ENCODE measurements at places on chromosomes 2 and 18.

DNA sequence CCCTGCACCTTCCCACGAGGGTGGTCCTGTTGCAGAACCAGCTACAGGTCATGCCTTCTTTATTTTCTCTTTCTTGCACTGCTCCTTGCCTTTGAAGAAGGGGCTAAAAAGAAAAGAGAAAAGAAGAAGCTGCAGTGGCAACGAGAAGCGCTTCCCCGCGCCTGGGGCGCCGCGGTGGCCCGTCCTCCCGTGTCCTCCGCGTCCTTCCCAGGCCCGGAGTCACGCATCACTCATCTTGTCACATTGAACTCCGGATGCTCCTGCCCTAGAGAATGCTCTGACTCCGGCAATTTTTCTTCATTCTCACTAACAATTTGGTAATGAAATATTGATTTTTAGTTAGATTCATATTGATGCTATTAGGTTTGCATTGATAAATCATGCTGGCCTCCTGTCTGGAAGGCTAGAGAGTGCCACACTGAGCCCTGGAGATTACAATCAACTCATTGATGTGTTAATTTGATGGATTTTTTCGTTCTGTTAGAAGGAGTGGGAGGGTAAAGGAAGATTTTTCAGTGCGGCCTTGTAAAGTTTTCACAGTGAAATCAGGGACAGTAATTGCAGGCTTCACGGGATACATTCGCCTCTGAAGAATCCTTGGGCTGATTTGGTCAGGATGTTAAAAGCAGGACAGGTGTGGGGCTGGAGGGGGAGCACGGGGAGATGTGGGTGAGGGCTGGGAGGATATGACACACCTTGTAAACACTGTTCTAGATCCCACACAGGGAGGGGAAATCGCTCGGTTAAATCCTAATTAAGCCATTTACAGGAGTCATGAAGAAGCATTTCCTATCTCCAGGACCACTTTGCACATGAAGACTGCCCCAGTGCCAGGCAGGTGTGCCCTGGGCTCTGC lies 349.3 kb downstream of the ZNF516 start:
- DNase-seq, result no peak

DNA sequence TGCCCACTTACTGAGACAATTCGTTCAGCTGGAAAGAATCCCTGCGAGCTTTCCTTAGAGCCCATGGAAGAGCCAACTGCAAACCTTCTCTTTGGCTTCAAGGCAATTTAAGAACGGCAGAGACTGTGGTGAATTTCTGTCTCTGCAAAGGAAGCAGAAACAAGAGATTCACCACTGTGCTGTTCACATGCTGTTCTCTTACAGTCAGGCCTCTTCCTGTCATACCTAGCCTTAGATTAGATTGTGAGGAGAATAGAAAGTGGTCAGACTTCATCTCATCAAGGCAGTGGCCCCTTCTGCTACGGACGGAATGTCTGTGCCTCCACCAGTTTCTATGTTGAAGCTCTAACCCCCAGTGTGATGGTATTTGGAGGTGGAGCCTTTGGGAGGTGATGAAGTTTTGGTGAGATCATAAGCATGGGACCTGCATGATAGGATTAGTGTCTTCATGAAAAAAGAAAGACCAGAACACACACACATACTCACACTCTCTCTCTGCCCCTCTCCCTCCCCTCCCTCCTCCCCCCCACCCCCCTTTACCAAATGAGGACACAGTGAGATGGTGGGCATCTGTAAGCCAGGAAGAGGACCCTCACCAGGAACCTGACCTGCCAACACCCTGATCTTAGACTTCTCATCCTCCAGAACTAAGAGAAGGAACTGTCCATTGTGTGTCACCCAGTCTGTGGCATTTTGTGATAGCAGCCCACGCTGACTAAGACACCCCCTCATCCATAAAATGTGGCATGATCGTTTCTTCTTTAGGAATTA lies 45.6 kb upstream of the NRP2 start:
- DNase-seq, result no peak

DNA sequence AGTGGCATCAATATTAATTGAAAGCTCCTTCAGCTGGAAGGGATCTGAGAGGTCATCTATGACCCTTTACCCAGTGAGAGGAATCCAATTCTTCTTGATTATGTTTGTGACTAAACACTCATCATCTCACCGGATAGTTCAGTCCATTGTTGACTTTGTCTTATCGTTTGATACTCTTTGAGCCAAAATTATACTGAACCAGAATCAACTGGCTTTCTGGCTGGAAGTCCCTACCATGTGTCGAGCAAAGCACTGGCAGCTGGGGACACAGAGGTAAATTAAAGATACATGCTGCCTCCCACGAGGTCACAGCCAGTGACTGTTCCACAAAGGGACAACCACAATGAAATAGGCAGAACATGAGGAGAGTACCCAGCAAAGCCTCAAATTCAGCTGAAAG lies 91.4 kb upstream of the FHL2 start:
- DNase-seq, result no peak

GRCh38 chr2:61253136-61253535 lies 91.1 kb downstream of the C2orf74 start:
- DNase-seq, result no peak

DNA sequence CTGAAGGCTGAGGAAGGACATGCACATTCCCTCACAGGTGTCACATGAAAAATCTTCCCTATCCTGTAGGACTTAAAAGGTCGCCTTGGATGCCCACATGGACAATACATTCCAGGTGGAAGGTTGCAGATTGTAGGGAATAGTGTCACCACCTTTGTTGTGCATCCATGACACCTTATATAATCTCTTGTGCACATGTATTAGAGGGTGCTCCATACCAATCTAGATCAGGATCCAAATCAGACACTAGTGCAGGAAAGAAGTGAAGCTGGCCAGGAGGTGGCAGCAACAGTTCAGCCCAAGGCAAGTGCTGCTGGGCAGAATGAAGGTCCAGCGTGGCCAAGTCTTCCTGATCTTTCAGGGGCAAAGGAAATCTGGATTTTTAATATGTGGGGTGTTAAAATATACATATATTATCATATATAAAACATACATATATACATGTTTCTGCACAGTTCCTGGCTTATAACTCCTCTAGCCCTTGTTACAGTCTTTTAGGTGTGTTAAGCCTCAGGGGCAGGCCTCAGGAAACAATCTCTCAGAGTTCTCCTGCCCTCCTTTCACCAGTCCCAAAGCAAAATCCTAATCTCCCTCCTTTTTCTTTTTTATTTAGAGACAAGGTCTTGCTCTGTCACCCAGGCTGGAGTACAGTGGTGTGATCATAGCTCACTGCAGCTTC lies 16.6 kb downstream of the NIF3L1 start:
- DNase-seq, result peak; percentile 69

- DNase-seq, result peak; percentile 22
These were observed 128.5 kb downstream of the KCNE4 start for GRCh38 chr2:223180463-223180862.

- DNase-seq, result peak; percentile 90
These were observed at the start of gene AGAP1 for GRCh38 chr2:235493775-235494715. TSS of gene AGAP1 (plus strand) at chr2:235494043.

DNA sequence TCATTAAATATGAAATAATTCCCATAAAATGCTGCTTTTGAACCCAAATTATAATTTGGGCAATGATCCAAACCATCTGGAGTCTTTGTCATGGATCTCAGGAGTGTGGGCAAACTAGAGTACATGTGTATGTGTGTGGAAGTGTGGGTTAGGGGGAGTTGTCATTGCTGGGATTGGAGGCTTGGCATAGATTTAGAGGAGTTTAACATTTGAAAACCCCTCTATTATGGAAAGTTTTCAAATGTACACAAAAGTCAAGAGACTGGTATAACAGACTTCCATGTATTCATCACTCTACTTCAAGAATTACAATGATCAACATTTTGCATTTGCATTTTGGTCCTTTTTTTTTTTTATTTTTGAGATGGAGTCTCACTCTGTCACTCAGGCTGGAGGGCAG lies 159.1 kb downstream of the MEIS1 start:
- DNase-seq, result no peak

Data from astrocyte of the spinal cord (primary cell).